CD4-positive, alpha-beta T cell treated with Interleukin-12 subunit alpha and Interleukin-12 subunit beta, for 1 hour (primary cell): ENCODE measurements at places on chromosomes 12 and 14.

- no peak for DNase-seq
Measured at GRCh38 chr14:79293482-79294177, 917.7 kb downstream of the DIO2 start.

DNA sequence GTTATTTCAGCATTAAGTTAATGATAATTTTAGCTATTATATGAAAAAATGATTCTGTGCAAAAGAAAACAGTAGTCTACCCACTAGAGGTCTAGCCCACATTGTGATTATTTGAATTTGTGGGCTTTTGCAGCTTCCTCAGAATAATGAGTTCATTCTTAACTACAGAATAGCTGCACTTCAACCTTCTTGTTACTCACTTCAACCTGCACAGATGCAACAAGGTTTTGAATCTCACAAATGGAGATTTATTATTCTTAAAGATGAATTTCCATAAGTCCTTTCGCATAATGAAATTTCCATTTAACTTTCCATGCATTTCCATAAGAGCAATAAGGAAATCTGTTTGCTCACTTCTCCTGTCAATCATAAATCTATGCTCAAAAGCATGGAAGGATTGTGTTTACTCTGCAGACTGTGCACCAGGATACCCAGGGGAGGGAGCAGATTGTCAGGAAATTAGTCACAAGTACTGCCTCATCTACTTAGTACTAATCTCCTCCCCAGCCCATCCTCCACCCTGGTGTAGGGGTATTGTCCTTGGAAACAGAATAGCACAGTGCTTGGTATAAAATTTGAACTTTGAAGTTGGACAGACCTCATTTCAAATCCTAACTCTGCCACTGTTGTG lies 24.1 kb downstream of the PTGER2 start:
- DNase-seq = no peak

GRCh38 chr14:19754172-19754571 lies 10.8 kb downstream of the OR4Q3 start:
- DNase-seq = no peak

- no peak for DNase-seq
Measured at GRCh38 chr14:96261772-96262655, 6.0 kb downstream of the BDKRB1 start.

DNA sequence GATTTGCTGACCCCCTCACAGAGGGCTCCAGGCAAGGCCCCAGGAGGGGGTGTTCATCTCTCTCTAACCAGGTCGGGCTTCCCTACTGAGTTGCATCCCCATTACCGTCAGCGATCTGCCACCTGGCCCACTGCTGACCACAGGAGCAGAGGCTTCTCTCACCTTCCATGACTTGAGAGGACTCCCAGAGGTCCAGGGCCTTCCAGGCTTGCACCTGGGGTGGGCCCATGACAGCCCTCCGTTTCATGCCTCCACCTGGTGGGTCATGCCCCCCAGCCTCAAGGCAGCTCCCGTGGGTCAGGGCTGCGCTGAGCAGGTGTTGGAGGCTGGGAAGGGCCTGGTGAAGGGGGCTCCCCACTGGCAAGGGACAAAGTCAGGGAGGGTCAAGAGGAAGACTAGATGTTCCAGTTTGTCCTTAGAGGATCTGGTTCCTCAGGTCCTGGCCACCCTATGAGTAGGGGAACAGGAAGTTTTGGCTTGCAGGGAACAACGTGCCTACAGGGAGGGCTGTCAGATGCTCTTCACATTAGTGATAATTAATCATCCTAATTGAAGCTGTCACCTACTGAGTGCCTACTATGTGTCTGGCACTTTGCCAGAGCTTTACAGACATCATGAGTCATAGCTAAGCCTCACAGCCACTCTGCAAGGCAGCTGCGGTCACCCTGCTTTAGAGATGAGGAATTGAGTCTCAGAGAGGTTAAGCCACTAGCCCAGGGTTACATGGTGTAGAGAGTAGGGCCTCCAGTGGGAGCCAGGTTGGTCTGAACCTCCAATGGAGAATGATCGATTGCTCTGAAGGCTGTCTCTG lies 13.8 kb downstream of the NFKBIA start:
- peak; percentile 58 for DNase-seq

GRCh38 chr12:98532687-98533304 lies 17.4 kb downstream of the TMPO start:
- DNase-seq = peak; percentile 64

- no peak for DNase-seq
Measured at GRCh38 chr12:47758584-47758833, 171 bp downstream of the RAPGEF3 start.

DNA sequence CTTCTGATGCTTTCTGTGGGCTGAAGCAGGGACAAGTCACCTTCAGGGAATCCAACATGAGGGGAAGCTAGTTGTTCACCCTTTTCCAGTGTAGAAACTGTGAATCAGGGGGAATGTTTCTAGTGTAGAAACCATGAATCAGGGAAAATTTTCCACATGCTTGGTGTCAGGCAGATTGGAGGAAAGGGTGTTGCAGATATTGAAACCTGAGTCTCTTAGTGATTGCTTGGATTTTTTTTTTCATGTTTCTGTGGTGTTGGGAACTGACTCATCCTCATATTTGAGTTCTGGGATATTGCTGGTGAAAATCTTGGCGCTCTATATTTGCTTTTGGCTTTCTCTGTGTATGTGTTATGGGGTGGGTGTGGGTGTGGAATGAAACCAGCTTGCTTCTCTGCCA lies 144.5 kb upstream of the FBXO33 start:
- no peak for DNase-seq

GRCh38 chr14:55599250-55599879 lies 19.4 kb downstream of the KTN1 start:
- DNase-seq = no peak

DNA sequence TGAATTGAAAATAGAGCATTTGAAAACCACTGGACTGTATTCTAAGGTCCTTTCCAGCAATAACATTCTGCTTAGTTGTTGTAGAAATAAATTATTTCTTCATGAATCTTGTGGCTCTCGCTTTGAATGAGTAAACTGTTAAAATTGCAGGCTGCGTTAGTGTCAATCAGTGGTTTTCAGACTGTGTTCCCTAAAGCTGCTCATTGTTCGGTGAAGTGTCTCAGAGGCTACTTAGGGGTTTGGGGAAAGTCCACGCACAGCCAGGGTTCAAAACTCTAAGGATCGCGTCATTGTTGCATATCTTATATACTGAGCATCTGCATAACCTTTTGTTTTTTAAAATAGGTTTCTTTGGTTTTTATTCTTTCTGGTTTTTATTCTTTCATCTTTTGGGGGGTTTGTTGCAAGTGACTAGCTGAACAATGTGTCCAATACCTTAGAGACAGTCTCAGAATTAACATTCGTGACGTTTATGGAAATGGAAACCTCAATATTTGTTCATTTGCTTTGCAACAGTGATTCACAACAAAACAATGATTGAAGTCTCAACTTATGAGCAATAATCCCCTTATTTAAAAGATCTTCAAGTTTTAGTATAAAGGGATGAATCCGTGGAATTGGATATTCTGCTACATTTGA lies 108.1 kb downstream of the TTLL5 start:
- DNase-seq = no peak

DNA sequence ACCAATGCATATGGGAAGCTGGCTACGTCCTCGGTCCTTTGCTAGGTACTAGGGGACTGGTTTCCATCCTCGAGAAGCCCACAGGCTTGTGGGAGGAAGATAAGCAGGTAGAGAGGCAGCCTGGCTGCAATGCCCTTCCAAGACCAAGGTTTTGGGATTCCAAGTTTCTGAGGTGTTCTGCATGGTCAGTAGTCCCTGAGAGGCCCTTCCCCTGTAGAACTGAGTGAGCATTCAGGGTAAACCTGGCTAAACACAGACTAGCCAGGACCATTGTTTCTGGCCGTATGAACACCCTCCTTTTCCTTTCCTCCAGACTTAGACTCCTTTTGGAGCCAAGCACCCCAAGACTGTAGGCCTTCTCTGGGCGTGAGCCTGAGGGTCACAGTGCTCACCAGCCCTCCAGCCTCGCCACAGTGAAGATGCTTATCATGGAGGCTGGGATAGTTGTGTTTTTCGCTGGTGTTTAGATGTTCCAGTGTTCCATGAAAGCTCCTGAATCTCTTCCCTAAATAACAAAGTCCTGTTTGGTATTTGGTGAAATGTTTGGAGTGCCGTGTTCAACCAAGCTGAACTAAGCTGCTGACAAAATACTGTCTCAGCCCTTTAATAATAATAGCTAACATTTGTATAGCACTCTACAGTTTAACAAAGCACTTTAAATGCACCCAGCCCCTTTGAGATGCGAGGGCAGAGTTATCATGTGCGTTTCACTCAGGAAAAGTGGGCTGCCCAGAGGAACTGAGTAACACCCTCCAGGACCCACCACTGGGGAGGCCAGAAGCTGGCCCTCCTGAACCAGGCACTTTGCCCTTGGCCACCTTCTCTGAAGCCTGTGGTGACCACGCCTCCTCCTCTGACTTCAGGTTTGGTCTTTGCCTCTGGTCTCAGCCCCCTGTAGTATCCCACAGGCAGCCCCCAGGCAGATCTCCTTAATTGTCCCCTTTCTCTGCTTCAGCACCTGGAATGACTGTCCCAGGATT lies 284.5 kb downstream of the CACNA1C start:
- DNase-seq = no peak

DNA sequence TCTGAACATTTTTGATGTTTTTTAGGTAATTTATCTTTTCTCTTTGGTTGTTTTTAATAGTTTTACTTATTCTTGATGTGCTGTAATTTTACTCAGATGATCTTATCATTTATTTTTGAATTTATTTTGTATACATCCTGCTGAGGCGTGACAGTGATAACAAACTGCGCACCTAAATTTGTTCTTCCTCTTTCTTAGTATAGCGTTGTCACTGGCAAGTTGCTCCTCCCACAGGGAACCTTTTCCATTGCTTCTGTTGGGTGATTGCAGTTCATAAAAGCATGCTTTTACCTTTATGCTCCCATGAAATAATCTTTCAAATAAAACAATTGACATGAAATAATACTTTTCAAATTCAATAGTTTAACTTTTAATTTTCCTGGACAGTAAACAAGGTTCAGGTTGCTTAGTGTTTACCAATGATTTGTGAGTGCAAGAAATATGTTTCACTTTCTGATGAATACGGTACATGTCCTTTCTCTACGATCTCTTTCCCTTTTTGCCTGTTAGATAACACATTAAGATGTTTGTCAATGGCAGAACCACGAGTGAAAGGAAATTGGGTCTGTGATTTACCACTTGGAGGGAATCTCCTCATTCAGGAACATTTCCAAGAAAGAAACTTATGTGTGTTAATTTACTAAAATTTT lies 223.3 kb downstream of the CCDC91 start:
- DNase-seq = no peak

- peak; percentile 0 for DNase-seq
Measured at GRCh38 chr14:24798911-24799462, 165.0 kb upstream of the GZMB start.

- DNase-seq = no peak
Measured at GRCh38 chr12:701896-702539, 38.8 kb upstream of the NINJ2 start.

DNA sequence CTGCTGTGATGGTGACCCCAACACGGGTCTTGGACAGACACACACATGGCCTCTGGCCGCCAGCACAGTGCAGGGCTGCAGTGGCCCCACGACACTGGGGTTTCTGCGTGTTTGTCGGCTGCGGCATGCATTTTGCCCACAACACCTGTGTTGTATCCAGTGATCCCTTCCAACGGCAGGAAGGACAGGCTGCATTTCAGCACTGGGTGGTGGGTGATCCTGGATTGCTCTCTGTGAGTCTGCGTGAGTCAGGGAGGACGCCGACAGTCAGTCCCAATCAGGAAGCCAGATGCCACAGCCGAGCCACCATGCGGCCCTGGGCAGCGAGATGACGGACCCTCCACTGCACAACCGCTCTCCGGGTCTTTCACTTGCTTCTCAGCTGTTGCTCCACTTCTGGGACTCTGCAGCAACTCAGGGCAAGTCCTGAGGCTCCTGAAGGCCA lies 20.6 kb downstream of the LRTM2 start:
- no peak for DNase-seq

DNA sequence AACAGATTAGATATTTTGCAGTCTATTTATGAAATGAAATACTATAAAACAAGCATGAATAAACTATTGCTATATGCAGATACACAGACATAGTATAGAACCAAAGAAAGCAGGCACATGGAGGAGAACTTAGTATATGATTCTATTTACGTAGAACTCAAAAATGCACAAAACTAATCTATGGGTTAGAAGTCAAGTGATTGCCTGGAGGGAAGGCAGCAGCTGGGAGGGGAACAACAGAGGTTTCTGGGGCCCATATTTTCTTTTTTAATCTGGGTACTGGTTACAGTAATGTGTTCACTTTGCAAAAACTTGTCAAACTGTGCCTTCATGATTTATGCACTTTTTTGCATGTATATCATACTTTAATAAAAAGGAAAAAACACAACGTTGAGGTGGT lies 202.0 kb downstream of the BCAT1 start:
- DNase-seq = no peak

DNA sequence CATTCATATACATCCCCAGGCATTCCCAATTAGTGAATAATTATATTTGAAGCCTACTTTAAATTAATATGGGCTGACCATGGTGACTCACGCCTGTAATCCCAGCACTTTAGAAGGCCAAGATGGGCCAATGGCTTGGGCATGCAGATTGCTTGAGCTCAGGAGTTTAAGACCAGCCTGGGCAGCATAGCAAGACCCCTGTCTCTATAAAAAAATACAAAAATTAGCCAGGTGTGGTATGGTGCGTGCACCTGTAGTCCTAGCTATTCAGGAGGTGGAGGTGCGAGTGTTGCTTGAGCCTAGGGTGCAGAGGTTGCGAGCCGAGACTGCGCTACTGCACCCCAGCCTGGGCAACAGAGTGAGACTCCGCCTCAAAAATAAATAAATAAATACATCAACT lies 7.6 kb upstream of the ARID2 start:
- no peak for DNase-seq

DNA sequence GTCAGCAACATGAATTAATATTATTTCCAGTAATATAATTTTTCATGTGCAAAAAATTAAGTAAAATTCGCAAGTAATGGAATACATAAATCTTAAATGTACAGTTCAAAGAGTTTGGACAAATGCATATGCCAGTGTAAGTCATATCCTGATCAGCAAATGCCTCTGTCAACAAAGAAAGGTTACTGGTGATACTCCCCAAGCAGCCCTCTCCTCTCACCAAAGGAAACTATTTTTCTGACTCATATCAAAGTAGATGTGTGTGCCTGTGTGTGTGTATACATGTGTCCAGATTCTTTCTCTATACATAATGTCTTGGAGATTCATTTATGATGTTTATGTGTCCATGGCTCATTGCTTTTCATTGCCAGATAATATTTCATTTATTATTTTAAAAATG lies 1035.0 kb downstream of the SLC16A7 start:
- DNase-seq = no peak

DNA sequence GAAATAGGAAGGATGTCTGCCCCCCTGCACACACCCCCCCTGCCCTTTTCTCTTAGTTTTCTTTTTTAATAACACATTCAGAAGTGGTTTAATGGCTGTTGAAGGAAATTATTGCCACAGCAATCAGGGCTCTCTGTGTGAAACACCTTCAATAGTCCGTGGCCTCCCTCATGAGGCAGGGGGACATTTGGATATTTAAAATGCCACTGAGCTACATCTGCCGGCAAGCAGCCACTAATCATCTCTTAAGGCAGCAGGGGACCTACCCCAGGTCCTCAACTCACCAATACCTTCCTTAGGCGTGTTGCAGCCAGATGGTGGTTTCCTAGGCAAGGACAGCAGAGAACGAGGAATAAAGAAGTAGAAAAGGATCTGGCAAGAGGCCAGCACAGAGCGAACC lies 283.2 kb downstream of the TTC8 start:
- DNase-seq = no peak
